ENCODE measurements at places on chromosomes 5 and 9.

GRCh38 chr5:153835891-153836515 is 202.7 kb downstream of the FAM114A2 start:
- no peak for DNase-seq

- no peak for DNase-seq
Measured at GRCh38 chr9:2936221-2936620, 92.3 kb upstream of the PUM3 start.

- no peak for DNase-seq
Measured at GRCh38 chr9:107948086-107948485, 458.5 kb upstream of the KLF4 start.

DNA sequence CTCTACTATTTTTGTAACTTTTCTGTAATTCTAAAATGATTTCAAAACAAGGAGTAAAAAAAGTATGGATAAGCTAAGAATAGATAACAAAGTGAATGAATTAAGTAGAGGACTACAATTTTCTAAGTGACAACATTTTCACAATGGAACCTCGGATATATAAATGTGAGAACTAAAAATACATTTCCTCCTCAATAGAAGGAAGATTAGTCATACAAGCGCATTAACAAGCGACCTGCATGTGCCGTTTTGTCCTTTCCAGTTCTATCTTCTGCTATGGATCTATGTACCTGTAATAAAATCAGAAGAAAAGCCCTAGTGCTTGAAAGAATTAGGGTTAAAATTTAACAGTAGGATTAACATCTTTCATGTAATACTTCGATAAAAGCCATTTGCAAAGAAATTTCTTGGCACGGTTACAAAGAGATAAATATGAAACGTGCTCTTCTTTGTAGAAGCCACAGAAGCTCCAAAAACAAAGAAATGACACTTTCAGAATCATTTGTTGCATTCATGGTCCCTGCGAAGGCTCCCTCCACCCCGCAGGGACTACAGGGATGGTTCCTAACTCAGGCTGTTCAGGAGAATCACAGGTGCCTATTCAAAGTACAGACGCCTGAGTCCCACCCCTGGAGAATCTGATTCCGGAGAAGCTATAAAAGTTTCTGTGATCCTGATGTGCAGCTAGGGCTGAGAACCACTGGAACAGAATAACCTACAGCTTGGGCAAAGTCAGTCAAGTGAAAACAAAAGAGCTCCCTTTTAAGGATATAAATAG is 216.6 kb upstream of the EFNA5 start:
- no peak for DNase-seq

DNA sequence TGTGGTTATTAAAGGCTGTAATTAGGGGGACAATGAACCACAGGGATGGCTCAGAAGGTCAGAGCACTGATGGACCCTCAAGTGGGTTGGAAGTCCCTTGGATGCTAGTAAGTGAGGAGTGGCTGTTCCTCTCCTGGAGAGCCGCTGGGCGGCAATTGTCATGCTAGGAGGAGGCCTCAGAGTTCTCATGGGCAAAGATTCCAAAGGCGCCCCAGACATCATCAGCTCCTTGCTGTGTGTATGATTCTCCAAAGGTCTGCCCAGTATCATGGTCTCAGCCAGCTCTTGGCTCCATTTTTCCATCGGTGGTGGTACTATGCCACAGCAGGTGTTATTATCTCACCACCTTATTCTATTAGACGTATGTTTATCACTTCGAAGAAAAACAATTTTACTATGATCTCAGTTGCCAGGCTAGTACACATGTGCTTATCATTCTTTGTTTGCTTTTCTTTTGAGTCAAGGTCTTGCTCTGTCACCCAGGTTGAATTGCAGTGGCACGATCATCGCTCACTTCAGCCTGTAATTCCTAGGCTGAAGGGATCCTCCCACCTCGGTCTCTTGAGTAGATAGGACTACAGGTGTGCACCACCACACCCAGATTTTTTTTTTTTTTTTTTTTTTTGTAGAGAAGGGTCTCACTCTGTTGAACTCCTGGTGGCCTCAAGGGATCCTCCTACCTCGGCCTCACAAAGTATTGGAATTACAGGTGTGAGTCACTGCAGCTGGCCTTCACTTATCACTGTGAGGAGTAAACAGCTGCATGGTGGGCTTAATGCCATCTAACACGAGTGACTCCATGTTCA is 46.8 kb downstream of the EXOSC2 start:
- no peak for DNase-seq

DNA sequence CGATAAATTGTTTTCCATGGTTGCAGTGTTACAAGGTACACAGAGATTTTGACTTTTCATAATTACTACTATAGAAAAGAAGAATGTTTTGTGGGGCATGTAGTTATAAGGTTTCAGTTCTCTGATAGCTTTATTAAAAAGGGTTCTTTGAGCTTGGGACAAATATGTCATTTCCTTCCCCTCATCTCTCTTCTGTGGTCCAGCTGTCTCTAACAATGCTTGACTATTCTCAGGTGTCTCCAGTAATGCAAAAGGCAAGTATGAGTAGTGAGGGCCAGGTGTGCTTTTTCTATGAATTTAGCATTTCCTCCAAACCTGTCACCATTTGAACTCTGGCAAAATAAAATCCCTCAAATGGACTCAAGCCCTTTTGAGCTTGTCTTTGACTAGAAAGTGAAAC is 84.3 kb downstream of the SLF1 start:
- DNase-seq: no peak

DNA sequence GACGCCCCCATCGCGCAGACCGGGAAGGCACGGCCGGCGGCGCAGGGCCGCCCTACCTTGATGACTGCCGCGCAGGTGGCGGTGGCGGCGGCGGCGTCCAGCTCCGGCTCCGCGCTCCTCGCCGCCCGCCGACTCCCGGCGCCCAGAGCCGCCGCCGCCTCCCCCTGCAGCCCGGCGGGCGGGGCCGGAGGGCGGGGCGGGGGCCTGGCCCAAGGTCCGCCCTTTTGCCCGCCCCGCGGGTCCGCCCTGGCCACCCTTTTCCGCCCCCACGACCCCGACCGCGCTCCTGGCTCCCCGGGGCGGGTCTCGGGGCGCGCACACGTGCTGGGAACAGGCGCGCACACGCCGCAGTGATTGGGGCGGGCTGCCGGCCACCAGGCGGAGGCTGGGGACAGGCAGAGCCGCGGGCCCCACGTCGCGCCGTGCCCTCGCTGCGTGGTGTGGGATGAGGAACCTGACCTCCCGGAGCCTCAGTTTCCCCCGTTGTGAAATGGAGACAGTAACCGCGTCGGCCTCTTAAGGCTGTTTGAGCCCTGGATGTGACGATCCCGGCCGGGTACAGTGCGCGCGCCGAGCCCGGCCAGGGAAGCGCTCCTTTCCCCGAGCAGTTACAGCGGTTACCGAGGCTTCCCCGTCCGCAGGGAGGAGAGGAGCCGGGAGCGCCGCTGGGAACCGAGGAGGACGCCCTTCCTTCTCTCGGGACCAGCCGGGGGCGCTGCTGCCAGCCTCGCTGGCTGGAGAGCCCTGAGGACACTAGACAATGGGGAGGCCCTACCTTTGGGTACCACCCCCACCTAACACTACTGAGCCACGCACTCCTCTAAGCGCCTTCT is at the start of gene CORO2A:
Gene CORO2A (minus strand): TSS at position 135 of the 833 bp plus-strand sequence. CDS start 34,977 bp downstream, outside the sequence.
- peak; percentile 65 for DNase-seq

DNA sequence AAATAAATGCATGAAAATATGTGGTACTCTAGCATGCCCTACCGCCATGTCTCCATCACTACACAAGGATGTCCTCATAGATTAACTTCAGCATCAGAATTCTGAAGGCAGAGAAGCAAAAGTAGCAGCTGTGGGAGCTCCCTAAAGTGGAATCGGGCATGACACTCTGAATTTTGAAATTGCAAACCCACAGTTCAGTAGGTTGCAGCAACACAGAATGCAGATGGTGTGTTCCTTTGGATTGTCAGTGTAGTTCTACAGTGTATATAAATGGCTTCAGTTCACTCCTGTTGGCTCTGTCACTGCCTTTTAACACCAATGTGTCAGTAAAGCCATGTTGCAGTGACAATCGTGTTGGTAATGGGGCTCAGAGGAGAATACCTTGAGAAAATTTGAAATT is 973.6 kb upstream of the WWC1 start:
- DNase-seq: no peak

DNA sequence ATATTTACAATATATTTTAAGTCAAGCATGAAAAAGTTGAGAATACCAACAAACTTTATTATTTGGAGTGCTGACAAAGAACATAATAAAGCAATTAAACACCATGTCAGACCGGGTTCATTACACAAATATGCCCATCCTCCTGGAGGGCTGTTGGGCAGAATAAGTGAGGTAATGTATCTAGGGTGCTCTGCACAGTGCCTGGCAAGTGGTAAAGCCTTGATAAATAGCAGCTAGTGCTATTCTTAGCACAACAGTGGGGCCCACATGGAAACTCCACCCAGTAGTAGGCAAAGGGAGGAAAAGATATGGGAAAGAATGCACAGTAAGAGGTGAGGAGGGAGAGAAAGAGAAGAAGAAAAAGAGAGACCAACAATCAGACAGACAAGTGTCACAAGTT is 97.7 kb downstream of the SLC1A3 start:
- DNase-seq: no peak

DNA sequence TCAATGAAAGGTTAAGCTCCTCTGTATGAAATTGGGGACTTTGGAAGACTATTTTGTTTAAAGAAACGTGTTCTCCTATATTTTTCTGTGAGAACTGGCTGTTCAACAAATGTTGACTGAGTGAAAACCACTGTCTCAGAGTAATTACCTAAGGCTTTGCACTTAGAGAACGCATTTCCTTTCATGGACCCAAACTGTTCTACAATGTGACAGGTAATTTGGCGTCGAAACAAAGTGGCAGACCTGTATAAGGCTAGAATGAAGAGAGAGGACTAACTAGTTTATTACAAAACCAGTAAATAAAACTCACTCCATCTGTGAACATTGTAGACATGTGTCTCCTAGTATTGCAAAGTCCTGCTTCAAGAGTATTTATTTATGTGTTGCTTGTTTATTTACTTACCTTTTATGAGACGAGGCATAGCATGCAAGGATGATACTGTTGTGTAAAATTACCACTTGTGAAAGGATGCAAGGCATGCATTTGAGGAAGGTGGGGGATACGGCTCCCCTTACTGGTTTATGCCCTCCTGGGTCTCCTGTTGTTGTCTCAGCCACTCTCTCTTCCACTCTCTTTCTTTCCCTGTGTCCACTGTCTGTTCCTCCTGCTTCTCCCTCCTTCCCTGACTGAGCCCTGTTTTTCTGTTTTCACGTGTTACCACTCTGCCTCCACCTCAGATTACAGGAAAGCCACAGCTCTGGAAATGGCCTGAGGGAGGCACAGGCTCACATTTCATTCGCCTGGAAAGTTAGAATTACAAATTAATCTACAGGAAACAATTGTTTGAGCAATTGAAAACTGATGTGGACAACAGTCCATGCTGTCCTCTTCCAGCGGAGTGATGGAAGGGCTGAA is 444.0 kb upstream of the ZNF608 start:
- DNase-seq: no peak

Data from T-helper 9 cell (primary cell).